ENCODE measurements at places on chromosomes 3 and 15.

GRCh38 chr3:14467814-14468620 is 65.6 kb downstream of the SLC6A6 start:
- DNase-seq: peak; percentile 59

DNA sequence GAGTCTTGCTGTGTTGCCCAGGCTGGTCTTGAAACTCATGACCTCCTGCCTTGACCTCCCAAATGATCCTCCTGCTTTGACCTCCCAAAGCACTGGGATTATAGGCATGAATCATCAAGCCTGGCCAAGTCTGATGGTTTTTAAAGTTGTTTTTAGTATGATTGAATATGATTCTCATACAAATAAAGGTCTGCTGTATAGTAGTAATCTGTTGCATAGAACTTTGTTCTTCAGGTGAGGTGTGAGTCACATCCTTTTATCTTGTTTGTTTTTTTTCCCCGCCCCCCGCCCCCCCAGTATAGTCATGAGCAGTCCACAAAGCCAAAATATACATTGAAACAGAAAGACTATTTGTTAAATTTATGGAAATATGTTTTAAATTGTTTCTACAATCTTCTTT is 39.0 kb downstream of the UBE2E2 start:
- DNase-seq: no peak

GRCh38 chr3:126226374-126226773 is 46.0 kb upstream of the ALDH1L1 start:
- DNase-seq: no peak

DNA sequence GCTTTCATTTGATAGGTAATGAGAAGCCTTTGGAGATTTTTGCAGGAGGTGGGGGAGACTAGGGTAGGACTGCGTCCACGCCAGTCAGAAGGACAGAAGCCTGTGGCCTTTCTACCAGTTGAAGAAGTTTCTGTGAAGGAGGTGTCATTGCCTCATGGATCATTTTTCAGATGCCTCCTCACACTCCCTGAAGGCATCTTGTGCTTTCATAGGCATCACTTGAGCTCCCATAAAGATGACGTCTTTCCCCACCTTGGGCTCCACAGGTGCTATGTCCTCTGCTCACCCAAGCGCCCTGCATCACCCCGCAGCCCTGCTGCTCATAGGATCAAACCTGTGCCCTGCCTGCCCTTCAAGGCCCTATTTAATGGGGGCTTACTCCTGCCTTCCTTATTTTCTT is 7.5 kb upstream of the ITGA11 start:
- no peak for DNase-seq

DNA sequence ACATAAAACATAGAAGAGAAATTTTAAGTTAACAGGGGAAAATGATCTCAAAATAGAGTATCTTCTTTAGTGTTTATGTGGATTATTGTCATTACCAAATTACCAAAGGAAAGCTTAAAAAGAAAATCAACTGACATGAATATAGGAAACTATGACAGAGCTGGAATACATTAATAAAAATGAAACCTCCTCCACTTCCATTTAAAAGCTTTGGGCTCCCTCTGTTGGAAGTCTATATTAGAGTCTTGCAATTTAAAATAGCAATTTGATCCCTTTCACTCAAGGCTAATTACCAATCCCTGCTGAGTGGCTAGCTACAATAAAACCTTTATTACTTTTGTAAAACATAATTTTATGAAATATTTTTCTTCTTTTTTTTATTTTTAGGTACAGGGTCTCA is 61.4 kb upstream of the IMPG2 start:
- DNase-seq: peak; percentile 72

DNA sequence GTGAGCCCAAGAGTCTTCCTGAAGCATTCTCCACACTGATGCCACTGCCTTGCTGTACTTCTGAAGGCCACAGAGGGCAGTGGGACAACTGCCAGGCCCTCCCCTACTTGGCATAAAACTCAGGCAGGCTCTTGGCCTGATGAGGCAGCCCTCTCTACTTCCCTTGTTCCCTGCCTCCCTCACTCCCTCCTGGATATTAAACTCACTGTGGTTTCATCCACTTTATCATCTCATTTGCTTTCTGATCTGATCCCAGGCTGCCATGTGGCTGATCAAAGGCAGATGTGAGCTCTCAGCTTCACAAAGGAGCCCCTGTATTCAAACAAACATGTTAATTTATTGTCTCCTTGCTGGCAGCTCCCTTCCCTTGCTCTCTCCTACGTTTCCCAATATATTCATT is 533.5 kb downstream of the IGSF11 start:
- no peak for DNase-seq

DNA sequence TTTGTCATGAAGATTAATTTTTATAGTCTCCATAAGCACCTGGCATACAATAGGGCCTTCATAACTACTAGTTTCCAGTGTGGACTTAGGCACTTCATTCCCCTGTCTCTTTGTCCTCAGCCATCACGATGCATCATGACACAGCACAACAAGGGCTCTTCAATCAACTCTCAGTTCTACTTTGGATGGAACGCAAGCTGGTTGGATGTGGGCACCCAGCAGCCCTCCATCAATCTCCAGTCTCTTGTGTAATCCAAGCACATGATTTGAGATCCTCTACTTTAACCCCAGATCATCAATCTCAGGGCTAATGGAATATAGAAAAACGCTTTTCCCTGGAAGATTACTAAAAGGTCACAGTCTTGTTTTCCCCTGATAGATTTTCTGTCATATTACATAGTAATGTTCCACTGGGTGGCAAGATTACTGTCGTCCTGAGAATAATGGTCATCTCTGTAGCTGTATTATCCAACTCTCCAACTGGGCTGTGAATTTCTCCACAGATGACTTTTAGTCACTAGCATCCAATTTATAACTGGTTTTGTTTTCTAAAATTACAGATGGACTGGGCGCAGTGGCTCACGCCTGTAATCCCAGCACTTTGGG is 22.9 kb upstream of the CHRNA7 start:
- peak; percentile 21 for DNase-seq

GRCh38 chr3:84108442-84108971 is 850.3 kb upstream of the CADM2 start:
- DNase-seq: no peak

DNA sequence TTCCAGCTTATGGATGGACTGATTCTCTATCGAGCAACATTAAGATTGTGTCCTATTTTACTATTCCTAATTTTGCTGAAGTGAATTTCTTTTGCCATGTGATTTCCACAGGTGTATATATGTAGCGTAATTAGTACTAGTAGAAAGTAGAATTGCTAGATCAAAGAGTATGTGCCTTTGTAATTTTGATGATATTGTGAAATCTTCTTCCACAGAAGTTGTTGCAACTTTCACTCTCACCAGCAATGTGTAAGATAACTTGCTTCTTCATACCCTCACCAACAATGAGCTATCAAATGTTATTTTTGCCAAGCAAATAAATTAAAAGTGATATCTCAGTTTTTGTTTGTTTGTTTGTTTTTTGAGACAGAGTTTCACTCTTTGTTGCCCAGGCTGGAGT is 5.4 kb downstream of the PGBD4 start:
- DNase-seq: no peak

DNA sequence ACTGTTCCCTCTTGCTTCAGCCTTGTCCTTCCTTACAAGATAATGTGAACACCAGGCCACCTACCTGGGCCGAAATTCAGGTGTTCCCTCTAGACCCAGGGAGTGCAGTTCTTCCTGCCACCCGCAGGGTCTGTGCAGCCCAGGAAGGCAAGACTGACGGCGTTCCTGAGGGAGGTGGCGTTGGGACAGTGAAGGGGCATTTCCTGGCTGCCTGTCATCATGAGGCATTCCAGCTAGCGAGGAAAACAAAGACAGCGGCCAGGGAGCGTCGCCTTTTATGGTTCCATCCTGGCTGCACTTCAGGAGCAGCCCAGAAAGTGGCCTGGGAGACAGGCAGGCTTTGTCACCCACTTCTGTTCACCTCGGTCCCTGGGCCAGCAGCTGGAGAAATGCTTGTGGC is 84.8 kb upstream of the WNT5A start:
- DNase-seq: no peak

- no peak for DNase-seq
These were observed 127.6 kb downstream of the FBLN2 start for GRCh38 chr3:13676356-13677017.

GRCh38 chr3:145864336-145864735 is 296.6 kb downstream of the PLOD2 start:
- DNase-seq: no peak

Data from NCI-H1417 (cell line).